ENCODE measurements at places on chromosomes 2 and 18.

- no peak for DNase-seq
Observed at GRCh38 chr18:39604836-39605235, 2039.2 kb upstream of the CELF4 start.

DNA sequence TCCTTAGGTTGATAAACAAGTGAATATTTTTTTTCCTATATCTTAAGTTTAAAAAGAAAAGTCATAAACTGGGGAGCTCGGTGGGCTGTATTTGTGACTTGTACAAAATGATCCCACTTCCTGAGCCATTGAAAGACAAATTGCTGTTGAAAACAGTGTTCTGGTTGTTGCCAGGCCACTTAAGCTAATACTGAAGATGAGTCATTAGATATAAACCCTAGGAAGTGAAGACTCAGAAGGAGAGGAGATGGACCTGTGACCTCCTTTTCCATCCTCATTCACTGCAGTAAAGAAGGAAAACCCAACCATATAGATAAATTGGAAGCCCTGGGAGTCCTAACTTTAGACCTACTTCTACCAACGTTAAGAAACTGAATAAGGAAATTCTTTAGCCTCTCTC is 46.2 kb upstream of the SERPINE2 start:
- DNase-seq = peak; percentile 32

DNA sequence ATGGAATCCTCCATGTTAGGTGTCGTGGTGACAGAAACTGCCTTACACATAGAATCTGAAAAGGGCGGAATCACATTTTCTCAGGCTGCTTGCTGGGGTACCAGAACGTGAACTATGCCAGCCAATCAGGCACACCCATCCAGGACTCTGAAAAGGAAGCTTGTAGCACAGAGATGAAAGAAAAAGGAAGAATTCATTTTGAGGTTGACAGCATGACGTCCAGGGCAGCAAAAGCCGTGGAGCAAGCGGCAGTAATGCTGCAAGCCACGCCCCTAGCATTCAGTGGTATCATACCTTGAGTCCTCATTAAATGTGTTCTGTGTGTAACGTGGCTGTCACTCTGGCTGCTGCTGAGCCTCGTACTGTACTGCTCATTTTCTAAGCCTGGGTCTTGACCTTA is 304.0 kb downstream of the DYSF start:
- no peak for DNase-seq

GRCh38 chr2:173153301-173153885 is 77.7 kb downstream of the MAP3K20 start:
- DNase-seq = no peak

DNA sequence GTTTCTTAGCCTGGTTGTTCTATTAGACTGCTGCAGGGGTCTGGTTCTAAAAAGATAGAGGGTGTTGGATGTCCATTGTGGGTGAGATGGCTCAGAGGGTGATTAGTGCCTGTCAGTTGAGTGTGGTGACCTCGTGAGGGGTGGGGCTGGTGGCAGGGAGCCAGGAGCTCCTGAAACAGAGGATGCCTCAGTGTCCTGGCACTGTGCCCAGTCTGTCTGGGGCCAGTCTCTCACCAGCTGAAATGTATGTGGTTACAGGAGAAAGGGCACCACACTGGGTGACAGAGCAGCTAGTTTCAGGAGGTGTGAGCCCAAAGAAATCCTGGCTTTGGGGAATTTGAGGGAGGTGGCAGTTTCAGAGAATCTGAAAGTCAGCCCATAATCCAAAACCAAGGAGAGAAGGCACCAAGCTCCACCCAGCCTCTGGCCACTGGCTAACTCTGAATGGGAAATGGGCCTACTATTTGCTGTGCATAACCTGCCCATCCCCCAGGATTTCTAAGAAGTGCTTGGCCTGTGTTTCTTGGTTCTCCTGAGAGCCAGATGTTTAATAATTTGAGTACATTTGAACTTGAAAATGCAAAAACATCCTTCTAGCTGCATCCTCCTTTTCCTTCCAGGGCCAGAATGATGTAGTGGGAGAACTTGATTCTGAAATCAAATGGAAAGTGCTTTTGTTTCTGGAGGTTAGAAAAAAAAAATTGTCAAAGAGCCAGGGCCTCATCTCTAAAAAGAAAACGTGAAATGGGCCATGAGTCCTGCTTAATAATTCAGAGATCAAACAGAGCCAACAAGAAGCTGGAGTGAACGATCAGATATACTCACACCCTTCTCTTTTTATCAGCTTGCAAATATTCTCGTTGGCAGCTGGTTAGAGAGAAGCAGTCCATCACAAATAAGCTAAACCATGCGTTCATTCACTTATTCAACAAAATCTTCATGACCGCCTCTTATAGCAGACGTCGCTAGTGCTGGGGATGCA is 92.3 kb downstream of the B3GNT2 start:
- DNase-seq = peak; percentile 21

DNA sequence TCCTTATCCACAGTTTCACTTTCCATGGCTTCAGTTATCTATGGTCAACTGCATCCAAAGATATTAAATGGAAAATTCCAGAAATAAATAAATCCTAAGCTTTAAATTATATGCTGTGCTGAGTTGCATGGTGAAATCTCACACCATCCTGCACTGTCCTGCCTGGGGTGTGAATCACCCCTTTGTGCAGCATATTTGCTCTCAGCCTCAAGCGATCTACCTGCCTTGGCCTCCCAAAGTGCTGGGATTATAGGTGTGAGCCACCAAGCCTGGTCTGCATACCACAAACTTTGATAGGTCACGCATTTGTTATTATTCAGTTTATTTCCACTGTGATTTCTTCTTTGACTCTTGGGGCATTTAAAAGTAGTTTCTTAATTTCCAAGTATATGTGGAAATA is 117.2 kb downstream of the SPIRE1 start:
- DNase-seq = no peak

DNA sequence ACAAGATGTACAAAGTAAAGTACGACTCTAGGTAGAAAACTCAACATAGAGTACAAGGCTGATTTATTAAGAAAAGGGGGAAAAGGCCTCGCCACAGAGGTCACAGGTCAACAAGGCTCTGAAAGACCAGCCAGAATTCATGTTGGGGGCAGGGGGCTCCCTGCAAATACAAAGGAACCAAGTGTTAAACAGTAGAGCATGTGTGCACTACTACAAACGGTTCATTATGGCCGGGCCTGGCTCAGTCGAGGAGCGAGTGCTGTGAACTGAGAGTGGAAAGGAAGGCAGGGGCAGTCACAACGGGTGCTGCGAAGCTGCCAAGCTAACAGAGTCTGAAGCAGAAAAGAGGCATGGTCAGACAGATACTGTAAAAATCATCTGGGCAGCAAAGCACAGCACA is 77.1 kb downstream of the MBOAT2 start:
- DNase-seq = no peak

GRCh38 chr2:223075301-223076270 is 23.6 kb downstream of the KCNE4 start:
- DNase-seq = no peak

GRCh38 chr2:111160758-111161157 is 40.0 kb downstream of the BCL2L11 start:
- DNase-seq = peak; percentile 81

DNA sequence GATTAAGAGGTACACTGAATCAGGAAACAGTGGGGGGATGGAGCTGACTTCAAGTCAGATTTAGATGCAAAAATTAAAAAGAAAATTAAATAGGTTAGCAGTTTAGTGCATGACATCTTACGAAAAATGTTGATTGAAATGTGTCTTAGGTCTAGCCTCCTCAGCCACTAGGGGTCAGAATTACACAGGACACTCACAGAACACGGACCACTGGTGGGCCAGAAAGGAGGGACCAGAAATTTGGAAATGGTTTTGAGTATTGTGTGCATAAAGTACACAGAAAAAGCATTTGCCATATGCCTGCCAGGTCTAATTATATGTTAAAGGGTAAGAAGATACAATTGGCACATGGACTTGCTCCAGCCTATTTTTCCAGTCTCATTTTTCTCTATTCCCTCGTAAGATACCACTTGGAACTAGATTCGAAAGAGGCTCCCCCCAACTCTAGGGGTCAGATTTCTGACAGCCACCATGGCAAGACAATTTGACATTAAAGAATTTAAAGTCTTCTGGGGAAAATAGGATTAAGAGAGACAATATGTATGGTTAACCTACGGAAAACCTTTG is 550.2 kb upstream of the SETBP1 start:
- peak; percentile 14 for DNase-seq

- no peak for DNase-seq
Observed at GRCh38 chr18:22839340-22839821, 93.7 kb upstream of the RBBP8 start.

- DNase-seq = no peak
Observed at GRCh38 chr2:133936601-133937000, 317.3 kb upstream of the MGAT5 start.

Measured in AG08396 (cell line).